ENCODE measurements at places on chromosomes 16 and 17. TPM values are rescaled to one million over a fixed set of nuclear protein-coding genes. Genes with fewer than 3 reads are reported as not detected.

Gene OTOA
- 1.4 TPM for total RNA-seq

DNA sequence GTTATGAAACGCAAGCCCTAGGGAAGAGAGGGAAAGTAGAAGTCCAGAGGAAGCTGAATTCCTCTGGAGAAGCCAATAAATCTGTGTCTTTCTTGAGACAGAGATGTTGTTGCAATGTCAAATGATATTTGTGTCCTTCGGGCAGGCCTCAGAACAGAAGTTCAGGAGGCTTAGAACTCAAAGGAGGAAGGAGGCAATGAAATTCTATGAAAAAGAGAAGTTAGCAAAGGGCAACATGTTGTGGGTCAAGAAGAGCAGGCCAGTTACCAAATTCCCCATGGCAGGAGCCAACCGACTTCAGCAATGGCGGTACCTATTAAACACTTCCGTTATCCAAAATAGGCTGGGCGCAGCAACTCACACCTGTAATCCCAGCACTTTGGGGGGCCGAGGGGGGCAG is 109.0 kb upstream of the DHX40 start:
- DNase-seq: no peak

DNA sequence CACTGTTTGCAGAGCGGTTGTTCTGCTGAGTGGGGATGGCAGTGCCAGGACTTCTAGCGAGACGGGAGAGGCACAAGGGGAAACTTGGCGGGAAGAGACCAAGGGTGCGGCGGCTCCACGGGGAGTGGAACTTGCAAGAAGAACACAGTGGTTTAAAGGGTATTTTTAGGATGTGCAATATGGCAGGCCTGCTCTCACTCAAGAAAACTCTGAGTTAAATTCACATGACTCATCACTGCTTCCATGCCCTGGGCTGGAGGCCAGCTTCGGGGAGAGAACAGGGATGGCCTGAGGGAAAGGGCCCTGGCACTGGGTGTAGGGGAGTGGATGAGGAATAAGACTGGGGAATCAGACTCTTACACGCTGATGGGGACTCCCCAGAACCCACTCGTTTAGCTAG is 13.3 kb upstream of the CD300LD start:
- peak; percentile 98 for DNase-seq

Gene TMEM238L
- not detected for total RNA-seq

Gene TAT
- 7.0 TPM for total RNA-seq

DNA sequence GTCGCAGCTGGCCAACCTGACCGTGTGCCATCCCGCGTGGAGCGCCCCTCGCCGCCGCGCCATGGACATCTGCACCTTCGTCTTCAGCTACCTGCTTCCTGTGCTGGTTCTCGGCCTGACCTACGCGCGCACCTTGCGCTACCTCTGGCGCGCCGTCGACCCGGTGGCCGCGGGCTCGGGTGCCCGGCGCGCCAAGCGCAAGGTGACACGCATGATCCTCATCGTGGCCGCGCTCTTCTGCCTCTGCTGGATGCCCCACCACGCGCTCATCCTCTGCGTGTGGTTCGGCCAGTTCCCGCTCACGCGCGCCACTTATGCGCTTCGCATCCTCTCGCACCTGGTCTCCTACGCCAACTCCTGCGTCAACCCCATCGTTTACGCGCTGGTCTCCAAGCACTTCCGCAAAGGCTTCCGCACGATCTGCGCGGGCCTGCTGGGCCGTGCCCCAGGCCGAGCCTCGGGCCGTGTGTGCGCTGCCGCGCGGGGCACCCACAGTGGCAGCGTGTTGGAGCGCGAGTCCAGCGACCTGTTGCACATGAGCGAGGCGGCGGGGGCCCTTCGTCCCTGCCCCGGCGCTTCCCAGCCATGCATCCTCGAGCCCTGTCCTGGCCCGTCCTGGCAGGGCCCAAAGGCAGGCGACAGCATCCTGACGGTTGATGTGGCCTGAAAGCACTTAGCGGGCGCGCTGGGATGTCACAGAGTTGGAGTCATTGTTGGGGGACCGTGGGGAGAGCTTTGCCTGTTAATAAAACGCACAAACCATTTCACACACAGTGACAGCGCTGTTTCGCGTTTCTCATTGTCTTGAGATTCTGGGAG is 2.0 kb upstream of the ZACN start:
- DNase-seq: no peak
